ENCODE measurements at places on chromosomes 2 and 18. TPM values are rescaled to one million over a fixed set of nuclear protein-coding genes. Genes with fewer than 3 reads are reported as not detected.

- H3K4me1 ChIP-seq: no peaks in the 10 kb centered on the region
- no peak overlapping the region for H3K4me3 ChIP-seq
- no peak for DNase-seq
These were observed 79.2 kb downstream of the LAMA1 start for GRCh38 chr18:7038330-7038851.

DNA sequence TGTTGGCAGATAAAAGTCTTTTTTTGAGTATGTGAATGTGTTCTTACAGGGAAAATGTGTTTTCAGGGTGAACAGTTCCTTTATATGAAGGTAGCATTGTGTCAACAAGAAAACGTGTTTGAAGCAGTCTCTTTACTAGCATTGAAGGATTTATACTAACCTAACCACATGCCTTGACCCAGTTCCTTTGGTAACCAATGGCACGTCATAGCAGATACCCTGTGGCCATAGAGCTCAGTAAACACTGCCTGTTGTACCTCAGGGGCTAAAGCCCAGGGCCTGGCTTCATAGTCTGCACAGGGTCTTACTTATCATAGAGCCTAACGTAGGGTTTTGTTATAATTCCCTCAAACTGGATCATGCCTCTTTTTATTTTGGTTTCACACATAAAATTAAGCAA is 32.1 kb upstream of the NFU1 start:
- H3K27me3 ChIP-seq: no peaks in the 10 kb centered on the region
- no peak for DNase-seq
- H3K27ac ChIP-seq: no peak overlapping the region
- H3K4me3 ChIP-seq: no peak overlapping the region
- peaks cover 11% of the 10 kb centered on the region for H3K36me3 ChIP-seq

- no peaks in the 10 kb centered on the region for H3K4me1 ChIP-seq
- no peak overlapping the region for H3K4me3 ChIP-seq
- no peaks in the 10 kb centered on the region for H3K27me3 ChIP-seq
- H3K27ac ChIP-seq: no peak overlapping the region
- DNase-seq: no peak
- H3K36me3 ChIP-seq: no peaks in the 10 kb centered on the region
These were observed 96.6 kb downstream of the MBD2 start for GRCh38 chr18:54127759-54128378.

DNA sequence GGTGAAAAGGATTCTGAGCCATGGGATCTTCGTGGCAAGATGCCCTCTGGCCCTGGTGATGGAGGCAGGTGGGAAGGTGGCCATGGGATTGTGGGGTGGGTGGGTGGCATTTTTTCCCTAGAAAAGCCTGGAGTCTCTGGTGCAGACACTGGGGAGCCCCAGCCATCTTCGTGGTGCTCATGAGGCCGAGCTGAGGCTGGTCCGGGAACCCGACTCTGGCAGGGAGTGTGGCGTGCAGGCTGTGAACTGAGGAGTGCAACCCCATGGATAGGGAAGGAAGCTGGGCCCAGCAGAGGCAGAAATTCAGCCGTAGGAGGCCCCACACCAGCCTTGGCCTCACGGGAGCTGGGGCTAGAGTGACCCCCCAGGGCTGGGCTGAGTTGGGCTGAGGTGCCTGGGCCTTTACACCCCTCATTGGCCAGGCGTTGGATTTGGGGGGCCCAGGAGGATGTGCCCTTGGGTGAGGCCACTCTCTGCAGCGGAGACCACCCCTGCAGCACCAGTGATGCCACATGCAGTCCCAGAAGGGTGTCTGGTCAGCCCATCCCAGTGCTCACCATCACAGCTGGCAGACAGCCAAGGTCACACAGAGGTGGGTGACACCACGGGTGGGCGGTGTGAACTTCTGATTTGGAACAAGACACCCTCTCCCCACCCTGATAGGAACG is 115.6 kb upstream of the HDAC4 start:
- H3K27me3 ChIP-seq: no peaks in the 10 kb centered on the region
- peak; percentile 51 for DNase-seq
- no peaks in the 10 kb centered on the region for H3K36me3 ChIP-seq
- no peak overlapping the region for H3K27ac ChIP-seq

GCC2 gene
- 47.0 TPM for total RNA-seq

RESP18 gene
- total RNA-seq: not detected
